NCI-H524 treated with DMSO at 0.1 percent for 48 hours (cell line): ENCODE measurements at places on chromosomes 6 and 20.

- no peak for DNase-seq
Measured at GRCh38 chr6:137416376-137417109, 77.7 kb downstream of the OLIG3 start.

DNA sequence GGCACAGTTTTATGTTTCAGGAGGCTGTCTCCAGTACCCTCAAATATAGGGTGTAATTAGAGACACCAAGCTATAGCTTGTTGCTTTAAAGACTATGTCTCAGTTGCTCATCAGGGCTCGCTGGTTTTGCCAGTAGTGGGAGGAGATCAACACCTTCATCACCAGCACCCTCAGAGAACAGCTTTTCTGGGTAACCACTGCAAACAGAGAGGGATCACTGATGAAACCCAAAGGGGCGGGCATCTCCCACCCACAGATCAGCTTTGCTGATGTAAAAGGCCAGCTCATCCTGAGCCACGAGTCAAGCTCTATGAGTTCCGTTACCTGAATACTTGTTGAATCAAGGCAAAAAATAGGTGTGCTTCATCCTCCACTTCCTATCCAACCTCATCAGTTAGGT, 187.7 kb downstream of the AIG1 start:
- DNase-seq: no peak

- no peak for DNase-seq
Measured at GRCh38 chr6:138403324-138403800, 661 bp upstream of the HEBP2 start.

- DNase-seq: no peak
Measured at GRCh38 chr6:104653781-104654180, 205.9 kb downstream of the HACE1 start.

DNA sequence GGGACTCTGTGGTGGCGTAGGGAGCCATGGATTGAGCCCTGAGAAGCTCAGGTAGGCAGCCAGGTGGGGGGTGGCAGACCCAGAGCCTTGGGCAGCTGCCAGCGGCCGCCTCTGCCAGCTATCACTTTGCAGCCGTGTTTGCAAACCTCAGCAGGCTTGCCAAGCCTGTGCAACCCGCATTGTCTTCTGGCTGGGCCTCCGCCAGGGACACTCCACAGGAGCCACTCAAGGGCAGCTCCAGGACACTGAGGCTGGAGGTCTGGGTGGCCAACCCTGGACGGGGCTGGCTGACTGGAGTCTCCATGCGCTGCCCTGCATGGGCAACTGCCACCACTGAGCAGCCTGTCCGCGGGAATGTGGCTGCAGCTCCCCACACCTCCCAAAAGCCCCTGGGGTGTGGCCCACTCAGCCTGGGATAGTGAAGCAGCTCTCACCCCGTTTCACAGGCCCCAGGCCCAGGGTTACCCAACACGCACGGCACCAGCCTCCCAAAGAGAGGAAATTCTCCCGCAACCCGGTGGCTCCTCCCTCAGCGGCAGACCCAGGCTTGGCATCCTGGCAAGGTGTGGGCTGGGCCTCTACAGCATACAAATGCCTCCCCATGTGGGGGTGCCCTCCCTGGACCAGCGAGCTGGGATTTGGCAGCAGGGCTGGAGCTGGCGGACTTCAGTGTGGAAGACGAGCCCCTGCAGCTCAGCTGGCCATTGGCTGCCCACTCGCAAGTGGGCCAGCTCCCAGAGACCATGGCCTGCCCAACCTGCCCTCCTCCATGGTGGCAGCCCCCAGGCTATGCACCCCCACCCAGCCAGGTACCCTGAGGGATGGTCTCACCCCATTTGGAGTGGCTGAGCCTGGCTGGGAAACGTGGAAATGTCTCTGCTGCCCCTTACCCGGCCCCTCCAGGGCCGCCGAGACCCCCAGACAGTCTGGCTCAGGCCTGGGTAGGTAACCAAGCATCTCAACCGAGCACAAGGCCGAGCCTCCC, 2.9 kb downstream of the CHRNA4 start:
- no peak for DNase-seq

DNA sequence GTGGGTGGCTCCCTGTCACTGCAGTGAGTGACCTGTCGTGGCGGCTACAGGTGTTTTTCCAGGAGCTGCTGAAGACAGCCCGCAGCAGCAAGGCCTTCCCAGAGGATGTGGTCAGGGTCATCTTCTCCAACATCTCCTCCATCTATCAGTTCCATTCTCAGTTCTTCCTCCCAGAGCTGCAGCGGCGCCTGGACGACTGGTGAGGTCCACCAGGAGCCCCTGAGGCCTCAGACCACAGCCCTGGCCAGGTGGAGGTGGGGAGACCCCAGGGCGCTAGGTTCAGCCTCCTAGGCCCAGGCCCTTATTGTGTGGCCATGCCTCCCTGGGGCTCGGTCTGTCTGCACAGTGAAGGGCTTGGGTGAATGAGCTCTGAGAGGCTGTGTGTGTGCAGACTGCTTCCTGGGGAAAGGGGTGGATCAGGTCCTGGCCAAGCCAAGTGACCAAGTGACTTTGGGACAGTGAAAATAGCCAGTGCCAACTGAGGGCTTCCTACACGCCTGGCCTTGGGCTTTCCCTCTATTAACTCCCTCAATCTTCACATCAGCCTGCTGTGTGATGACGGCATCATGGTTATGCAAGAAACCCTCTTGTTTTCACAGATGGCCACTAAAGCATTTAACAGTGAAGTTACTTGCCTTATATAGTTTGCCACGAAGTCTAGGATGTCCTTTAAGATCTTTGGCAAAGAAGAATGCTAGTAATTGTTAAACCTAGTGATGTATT, 6.4 kb downstream of the FGD2 start:
- no peak for DNase-seq

- DNase-seq: no peak
Measured at GRCh38 chr6:90890683-90891330, 303.9 kb upstream of the MAP3K7 start.

DNA sequence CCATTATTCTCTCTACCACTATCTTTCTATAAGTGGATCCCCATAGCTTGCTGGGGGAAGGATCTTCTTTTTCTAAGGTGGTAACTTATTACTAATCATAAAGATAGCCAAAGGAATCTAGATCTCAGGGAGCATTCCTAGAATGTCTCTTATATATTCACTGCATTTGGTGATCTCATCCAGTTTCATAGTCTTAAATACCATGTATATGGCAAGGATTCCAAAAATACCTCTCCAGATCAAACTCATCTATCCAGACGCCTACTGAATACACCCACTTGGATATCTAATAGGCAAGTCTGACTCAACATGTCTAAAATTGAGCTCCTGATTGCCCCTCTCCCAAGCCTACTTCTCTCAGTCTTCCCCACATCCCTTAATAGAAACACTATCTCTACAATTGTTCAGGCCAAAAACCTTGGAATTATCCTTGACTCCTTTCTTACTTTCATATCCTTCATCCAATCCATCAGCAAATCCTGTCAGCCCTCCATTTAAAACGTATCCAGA, 264.4 kb downstream of the HACE1 start:
- DNase-seq: no peak

GRCh38 chr6:85354761-85355618, 94.9 kb upstream of the NT5E start:
- DNase-seq: peak; percentile 61

- DNase-seq: no peak
Measured at GRCh38 chr6:133894795-133895358, 6.0 kb downstream of the TCF21 start.

DNA sequence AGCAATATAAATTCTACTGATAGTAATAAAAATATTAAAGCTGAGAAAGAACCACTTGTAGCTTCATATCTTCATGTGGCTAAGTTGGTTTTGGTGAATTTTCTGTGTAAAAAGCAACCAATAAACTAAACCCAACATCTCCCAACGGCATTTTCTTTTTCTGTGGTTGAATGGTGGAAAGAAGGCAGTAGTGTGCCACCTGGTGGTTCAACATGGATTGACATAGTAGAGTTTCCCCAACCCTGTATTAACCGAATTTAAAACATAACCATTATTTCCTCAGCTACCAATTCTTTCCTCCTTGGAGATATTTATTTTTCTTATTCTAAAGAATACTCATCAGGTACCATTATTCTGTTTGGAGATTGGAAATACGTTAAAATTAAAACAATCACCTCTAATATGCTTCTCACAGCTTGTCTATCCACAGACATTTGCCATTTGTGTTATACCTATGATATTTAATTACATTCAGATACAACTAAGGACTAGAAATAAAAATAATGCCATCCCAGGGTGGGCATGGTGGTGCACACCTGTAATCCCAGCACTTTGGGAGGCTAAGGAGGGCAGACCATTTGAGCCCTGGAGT, 117.1 kb upstream of the EEF1E1 start:
- DNase-seq: no peak

- no peak for DNase-seq
Measured at GRCh38 chr6:41428996-41429421, 93.6 kb downstream of the NCR2 start.

DNA sequence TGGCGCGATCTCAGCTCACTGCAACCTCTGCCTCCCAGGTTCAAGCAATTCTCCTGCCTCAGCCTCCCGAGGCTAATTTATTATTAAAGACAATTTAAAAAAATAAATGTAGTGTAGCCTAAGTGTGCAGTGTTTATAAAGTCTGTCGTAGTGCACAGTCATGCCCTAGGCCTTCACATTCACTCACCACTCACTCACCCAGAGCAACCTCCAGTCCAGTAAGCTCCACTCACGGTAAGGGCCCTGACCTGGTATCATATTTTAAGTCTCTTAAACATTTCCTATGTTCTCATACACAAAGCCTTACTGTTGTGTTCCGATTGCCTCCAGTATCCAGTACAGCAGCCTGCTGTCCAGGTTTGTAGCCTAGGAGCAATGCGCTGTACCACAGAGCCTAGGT, 168.2 kb upstream of the FOXQ1 start:
- no peak for DNase-seq

GRCh38 chr6:15588971-15589634, 73.7 kb downstream of the DTNBP1 start:
- DNase-seq: no peak

- DNase-seq: no peak
Measured at GRCh38 chr6:1391800-1392309, 2.5 kb downstream of the FOXF2 start.

DNA sequence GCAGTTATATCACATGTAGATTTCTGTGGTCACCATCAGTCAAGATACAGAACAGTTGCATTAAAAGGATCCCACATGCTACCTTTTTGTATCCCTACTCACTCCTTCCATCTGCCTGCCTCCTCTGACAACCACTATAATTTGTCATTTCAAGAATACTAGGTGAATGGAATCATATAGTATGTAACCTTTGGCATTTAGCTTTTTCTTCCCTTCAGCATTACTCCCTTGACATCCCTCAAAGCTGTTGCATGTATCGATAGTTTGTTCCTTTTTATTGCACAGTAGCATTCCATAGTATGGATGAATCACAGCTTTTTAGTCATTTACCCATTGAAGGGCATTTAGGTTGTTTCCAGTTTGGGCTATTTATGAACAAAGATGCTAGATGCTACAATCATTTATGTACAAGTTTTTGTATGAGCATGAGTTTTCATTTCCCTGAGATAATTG, 26.1 kb downstream of the NCOA7 start:
- no peak for DNase-seq

DNA sequence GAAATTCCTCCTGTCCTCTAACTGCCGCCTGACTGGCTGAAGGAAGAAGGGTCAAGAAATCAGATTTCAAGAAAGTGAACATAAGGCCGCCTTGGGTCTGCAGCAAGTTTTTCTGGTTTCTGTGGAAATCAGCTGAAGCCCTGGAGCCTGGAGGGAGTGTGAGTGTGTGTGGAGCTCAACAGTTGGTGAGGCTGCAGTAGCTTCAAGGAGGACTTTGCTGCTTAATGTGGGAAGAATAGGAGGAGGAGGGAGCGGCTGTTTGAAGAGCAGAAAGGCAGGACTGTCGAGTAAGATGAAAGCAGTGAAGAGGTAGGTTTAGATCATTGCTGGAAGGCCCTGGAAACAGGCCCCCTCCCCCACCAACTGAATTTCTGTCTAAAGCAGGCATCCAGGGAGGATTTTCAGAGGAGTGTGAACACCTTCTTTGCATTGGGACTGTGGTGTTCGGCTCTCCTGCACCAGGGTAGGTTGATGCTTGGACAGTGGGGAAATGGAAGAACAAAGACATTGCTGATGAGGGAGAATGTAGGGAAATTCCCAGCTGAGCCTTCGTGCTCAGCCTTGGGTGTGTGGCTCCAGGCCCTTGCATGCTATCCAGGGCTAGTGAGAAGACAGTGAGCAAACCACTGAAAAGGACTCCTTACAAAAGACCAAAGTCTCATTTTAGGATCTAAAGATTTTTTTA, 79.5 kb upstream of the VSTM2L start:
- no peak for DNase-seq

DNA sequence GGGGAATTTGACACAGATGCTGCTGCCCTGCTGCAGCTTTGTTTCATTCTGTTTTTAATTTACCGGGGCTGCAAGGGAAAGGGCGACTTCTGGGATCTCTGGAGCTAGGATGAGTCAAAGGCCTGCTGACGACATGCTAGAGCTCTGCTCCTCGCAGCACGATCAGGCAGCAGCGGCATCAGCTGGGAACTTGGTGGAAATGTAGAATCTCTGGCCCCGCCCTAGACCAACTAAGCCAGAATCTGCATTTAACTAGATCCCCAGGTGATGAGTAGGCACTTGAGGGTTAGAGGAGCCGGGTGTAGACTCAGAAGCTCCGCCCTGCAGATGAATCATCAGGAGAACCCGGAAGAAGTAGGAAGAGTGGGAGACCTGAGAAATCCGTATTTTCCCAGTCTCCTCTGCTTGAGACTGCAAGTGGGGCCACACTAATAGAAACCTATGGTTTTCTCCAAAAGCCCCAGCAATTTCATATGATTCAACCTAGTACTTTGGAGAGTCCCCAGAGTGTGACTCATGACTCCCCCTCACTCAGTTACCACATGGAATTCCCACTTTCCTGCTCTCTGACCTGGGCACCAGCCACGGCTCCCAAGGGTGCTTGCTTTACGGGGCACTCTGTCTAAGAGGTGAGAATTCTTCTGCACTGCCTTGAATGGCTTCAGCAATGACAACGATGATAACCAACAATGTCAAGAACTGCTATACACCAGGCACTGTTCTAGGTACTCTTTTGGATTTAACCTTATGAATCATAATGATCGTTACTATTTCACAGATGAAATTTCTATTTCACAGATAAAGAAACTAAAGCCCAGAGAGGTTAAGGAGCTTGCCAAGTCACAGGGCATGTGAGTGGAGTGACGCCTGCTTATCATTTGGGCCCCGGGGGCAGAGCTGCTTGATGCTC, 18.1 kb downstream of the TUBB2B start:
- peak; percentile 66 for DNase-seq

GRCh38 chr6:140817176-140817575, 1315.5 kb upstream of the GJE1 start:
- DNase-seq: no peak

DNA sequence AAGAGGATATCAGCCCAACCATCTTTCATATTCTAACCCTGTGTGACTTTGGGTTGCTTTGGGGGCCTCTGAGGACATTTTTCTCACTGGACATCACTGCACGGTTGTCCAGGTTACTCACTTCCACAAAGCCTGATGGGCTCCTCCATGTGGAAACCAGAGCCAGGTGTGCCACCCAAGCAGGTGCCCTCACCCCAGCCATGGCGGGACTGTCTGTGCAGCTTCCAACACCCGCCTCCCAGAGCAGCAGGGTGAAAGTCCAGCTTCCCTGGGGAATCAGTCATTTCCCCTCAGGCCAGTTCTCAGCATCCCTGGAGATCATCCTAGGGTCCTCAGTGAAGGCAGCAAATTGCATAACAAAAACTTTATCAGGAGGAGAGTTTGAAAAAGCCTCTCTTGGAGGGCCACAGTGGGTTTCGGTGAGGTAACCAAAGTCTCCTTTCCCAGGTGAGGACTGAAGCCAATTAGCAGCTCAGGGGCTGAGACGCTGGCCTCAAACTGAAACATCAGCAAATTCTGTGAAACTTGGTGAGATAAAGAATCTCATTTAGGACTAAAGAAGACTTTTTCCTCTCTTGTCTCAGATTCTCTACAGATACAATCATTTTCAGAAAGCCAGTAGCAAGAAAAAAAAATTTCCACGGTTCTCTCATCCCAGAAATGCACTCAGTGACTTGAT, 289.6 kb upstream of the CDH4 start:
- DNase-seq: no peak
